Kidney glomerular epithelial cell (primary cell): ENCODE measurements at places on chromosomes 7 and 10.
A peak's percentile ranks its signal among the peaks of the same experiment; 100 is the strongest.

GRCh38 chr10:79468015-79468560, 22.7 kb upstream of the ZCCHC24 start:
- DNase-seq, result no peak

DNA sequence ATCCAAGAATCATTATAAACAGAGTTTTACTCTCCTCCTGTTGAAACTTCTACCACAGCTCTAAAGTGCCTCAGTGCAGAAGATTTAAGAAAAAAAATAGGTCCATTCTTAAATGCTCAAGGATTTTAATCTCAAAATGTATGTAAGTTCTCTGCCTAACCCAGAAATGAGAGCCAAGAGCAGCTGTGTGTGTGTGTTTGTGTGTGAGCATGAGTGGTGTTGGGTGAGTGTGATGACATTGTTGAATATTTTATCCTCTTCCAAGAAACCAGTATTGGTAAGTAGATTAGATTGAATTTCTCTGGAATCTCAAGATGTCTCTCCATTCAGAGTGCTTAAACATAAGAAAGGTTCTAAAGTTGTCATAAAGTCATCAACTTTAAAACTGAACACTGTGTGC, 363.6 kb upstream of the NFE2L3 start:
- no peak for DNase-seq

DNA sequence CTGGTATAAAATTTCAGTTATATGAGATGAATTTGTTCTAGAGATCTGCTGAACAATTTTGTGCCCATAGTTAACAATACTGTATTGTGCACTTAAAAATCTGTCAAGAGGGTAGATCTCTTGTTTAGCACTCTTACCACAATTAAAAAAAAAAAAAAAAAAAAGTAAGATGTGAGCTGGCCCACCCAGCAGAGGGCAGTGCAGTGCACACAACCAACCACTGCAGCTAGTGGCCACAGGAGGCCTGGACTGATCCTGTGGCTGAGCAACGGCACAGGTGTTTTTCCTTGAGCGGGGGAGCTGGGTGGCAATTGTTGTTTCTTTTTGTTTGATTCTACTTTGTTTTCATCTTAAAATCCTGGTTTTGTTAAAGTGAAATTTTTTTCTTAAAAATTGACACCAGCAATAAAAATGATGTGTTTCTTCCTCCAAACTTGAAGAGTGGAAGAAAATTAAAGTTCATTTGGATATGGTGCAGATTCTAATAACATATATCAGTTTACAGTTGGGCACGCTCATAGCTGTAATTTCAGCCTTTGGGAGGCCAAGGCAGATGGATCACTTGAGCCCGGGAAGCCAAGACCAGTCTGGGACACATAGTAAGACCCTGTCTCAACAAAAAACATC, 171.1 kb upstream of the TBX20 start:
- peak; percentile 10 for DNase-seq

DNA sequence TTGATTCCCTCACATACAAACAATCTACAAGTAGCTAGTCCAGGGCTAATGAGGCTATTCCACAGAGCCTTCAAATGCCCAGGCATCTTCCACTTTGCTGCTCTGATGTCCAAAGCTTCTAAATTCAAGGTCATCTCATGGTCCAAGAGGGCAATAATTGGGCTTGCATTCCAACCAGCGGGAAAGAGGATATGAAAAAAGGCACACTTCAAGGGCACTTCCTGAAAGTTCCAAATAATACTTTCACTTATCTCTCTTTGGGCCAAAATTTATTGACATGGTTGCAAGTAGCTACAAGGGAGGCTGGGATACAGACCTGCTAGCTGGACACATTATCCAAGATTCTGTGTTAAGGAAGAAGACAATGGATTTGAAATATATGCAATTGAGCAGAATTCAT, 25.2 kb upstream of the APBB1IP start:
- DNase-seq, result no peak

DNA sequence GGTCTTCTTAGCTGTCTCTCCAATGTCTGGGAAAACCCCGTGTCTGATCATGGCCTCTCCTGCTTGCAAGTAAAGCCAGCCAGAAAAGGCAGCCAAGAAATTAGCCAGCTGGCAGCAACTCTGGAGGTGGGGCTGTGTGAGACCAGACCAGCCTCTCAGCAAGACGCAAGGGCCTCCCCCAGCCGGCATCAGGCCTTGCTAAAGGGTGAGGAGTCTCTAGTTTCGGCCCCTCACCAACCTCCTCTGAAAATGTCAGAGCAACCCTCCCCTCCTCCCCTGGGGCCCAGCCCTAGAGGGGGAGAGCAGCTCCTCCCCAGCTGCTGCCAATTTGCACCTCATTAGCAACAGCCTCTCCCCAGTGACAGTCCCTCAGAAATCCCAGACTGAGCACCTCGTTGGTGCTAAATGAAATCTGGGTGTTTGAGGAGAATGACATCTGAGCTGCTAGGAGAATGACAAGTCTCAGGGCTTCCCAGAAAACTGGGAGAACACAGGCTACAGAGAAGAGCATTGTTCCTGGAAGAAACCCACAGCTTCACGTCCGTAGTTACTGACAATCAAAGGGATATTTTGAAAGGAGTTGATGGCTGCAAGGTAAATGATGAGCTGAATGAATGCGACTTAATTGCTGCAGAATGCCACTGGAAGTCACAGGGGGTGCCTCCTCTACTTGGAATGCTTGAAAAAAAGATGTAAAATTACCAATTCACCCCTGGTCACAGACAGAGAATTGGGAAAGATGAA, 25.9 kb downstream of the DGKI start:
- DNase-seq, result no peak

GRCh38 chr10:118820326-118821116, 65.8 kb upstream of the CACUL1 start:
- no peak for DNase-seq

DNA sequence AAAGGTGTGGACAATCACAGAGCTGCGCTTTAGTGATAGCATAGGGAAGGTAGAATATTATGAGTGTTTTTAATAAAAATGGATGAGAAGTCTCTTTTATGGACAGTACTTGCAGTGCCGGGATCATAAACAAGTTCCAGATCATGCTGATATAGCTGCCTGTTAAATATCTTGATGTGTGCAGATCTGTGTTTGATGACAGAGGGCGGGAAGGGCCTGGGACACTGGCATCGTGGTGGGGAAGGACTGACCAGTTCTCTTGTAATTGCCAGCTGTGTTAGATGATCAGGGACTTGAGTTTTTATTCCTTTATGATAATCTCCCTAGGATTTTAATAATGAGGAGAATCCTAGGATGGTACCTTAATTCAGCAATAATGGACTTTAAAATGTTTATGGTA, 14.6 kb downstream of the SND1 start:
- no peak for DNase-seq

- DNase-seq, result no peak
These were observed 19.5 kb downstream of the TSPAN33 start for GRCh38 chr7:129163875-129164544.

- no peak for DNase-seq
These were observed 47.5 kb upstream of the HNRNPH3 start for GRCh38 chr10:68284062-68285001.

DNA sequence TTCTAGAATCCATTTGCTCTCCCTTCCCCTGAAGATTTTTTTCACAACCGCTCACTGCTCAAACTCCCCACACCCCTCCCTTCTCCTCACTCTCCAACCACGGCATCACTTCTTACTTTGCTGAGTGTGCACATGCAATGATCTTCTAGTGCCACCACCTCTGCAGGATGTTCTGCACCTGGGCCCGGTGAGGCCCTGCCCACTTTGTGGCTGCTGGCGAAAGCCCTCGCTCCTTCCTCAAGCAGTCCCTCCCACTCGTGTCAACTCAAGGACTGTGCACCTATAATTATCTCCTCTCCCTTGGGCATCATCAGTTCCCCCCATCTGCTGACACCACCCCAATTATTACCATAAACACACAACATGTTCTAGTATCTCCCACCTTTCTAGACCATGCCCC, 91.0 kb upstream of the LANCL2 start:
- no peak for DNase-seq

DNA sequence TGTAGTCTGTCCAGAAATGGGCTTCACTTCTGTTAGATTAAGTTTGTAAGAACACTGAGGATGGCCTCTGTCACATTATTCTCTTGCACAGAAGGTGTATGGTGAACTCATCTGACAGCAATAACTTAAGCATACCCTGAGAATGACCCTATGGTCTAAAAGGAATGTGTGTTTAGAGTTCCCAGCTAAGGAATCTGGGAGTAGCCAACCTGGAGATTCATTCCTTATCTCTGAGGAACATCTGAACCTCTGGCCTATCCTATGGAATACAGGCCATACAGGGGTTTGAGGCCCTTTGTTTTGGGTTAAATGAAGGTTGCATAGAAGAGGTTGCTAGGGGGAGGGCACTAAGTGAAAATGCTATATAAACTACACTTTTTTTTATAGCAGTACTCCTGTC, 41.4 kb downstream of the LAMB4 start:
- no peak for DNase-seq

DNA sequence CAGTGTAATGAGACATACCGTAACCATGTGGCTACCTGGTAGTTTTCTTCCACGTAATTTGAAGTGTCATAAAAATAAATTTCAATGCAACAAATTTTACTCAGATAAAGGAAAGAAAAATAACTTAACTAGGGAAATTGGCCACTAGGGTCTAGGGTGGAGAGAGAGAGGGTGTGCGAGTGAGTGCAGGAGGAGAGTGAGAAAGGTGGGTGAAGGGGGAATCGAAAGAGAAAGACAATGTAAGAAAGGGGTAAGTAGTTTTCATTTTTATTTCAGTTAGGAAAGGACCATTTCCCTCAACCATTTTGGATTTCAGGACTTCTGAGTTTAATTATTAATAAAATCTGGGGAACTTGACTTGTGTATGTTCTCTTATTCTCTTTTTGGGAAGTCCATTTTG, 27.7 kb upstream of the GLI3 start:
- no peak for DNase-seq

GRCh38 chr10:31963589-31963980, 35.0 kb upstream of the ARHGAP12 start:
- no peak for DNase-seq

GRCh38 chr10:60739558-60739957, 38.7 kb upstream of the CDK1 start:
- no peak for DNase-seq

GRCh38 chr10:8146650-8147049, 92.2 kb downstream of the GATA3 start:
- no peak for DNase-seq

DNA sequence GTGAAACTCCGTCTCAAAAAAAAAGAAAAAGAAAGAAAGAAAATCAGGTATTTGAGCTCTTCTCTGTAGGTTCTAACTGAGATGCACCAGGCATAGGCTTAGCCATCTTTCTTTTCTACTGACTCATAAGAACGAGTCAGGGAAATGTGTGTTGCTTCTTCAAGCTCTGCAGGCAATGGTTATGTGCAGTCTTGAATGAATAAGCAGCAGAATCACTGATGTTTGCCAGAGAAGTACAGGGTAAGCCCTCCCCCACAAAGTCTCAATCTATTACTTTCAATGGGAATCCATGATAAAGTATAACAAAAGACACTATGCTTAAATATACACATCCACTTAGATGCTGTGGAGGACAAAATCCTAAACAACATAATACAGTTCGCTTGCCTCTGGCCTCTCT, 239.2 kb downstream of the PARD3 start:
- peak; percentile 65 for DNase-seq

- DNase-seq, result no peak
These were observed 6.5 kb downstream of the CBX3 start for GRCh38 chr7:26208040-26208439.

DNA sequence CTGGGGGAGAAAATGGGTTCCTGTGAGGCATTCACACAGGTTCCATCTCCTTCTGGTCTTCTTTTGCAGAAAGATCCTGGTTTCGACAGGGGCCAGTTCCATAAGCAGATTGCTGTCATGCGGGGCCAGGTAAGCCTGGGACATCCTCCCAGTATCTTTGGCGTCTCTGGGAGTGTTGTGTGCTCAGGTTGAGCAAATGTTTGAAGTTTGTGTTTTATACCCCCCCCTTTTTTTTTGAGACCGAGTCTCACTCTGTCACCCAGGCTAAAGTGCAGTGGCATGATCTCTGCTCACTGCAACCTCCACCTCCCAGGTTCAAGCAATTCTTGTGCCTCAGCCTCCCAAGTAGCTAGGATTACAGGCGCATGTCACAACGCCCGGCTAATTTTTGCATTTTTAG, 20.0 kb downstream of the AVPI1 start:
- DNase-seq, result no peak

GRCh38 chr7:38806912-38807311, 102.1 kb downstream of the VPS41 start:
- DNase-seq, result no peak

GRCh38 chr10:18268005-18268404, 127.8 kb downstream of the CACNB2 start:
- no peak for DNase-seq

- no peak for DNase-seq
These were observed 7.0 kb upstream of the RPEL1 start for GRCh38 chr10:103238506-103239252.

DNA sequence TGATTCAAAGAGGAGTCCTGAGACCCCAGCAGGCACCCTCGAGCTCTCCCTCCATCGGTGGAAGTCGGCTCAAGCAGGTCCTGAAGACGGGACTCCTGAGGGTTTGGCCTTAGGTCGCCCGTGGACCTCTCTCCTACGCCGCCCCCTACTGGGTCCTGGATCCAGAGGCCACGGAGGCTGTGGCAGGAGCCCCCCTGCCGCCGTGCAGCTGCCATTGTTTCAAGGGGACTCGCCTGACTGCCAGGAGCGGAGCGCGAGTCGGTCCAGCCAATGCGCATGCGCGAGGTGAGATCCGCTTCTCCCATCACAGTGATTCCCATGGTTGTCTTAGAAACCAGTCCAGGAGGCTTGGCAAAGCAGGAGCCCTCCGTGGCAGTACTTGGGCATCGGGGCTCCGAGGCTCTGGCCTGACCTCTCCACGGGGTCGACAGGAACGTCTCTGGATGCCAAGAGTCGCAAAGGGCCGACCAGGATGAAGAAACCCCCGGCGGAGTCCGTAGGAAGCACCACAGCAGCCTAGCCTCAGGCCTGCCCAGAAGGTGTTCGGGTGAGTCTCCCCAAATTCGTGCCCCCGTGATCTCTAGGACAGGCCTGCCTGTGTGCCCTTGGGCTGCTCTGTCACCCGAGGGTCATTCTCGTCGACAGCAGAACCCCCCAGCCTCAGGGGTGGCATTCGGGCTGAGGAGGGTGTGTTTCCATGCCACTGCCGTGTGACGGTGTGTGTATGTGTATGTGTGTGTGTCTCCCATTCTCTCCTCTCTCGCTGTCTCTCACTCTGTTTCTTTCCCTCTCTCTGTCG, 322.3 kb downstream of the ZNF716 start:
- DNase-seq, result no peak

DNA sequence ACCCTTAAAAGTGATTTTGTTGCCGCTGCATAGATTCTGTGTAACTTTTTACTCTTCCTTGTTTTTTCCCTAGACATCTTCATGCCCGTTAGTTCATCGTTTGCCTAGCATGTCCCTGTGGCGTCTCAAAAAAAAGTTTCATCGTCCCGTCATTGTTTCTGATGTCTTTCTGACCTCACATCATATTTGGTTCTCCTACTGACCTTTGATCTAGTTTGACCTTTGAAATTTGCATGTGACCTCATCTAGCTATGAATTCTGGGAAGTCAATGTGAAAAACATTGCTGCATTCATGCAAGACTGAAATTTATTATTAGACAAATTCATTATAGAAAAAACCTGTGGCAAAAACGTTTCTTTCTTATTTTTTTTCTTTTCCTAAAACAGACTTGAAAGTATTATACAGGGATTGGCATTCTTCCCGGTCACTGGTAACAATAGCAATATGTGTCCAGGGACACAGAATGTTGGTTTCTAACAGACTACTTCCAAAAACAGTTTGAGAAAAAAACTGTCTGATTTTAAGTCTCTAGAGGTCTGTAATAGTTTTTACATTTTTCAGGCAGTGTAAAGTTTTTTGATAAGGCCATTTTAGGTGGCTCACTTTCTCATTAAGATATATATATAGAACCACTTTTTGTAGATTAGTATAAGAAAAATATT, 280.9 kb downstream of the USP6NL start:
- DNase-seq, result no peak
